ENCODE measurements at places on chromosomes 2 and 18.

DNA sequence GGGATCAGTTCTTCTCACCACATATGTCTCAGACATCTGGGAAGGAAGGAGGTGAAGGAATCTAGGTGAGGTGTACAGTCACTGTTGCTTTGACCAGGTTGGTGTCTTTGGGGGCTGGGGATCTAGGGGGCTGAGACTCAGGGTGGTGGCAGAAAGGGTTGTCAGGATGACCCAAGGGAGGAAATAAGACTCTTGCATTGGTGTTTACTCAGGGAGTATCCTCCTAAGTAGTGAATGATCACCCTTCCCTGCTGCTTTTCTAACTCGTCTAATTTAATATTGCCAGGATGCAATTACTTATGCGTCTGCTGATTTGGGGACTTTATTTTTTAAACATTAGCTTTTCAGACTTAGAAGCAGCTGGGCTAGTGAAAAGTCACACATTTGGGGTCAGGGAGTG is 127.8 kb upstream of the SIX3 start:
- no peak for DNase-seq

DNA sequence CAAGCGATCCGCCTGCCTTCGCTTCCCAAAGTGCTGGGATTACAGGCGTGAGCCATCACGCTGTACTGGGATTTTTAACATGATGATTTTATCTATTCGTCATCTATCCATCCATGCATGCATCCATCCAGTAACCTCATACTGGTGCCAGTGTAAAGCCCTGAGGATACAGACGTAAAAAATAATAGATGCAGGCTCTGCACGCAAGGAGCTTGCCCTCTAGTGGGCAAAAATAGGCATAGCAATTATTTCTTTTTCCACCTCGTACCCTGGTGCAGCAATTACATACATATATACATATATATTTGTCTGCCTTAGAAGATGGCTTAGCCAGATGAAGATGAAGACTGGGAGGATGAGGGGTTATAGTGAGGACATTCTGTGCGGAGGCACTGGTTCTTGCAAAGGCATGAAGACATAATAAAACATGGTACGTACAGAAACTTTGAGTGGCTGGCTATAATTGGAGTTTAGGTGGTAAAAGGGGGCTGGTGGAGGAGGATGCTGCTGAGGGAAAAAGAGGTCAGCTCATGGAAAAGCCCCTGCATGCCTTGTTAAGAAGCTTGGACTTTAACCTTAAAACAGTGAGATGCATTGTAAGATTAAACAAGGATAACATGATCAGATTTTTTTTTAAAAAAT is 19.6 kb upstream of the RPIA start:
- DNase-seq = no peak

DNA sequence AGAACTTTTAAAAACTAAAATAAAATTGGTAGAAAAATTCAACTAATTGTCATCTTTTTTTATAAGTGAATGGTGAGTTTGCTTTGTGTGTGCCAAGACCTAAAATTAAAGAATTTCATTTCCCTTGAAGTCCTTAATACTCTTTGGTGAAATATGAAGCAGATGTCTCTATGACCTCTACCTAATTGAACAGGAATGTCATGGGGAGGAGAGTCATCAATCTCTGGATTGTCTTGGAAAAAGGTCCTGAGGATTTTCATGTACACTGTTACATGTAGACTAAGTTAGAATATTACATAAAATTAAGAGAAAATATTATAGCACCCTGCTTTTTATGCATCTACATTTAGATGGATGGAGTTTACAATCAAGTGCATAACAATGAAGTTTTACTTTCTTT is 177.9 kb upstream of the LRP1B start:
- no peak for DNase-seq

DNA sequence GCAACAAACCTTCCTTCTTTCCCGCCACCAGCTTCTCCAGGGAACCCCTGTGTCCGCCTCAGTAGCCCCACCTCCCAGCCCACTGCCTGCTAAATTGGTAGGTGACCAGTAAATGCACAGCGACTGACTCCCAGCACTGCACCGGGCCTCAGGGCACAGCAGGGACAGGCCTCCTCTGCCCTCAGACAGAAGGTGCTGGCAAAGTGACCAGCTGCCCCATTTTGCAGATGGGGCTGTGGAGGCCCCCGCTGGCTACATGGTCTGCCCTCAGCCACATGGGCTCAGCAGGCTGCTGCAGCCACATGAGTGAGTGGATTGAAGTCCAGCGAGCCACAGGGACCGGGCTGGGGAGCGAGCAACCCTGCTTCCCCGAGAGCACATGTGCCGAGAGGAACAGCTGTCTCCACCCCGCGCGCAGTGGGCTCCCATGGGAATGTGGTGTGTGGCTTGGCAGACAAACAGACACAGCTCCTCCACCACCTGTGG is 7.8 kb upstream of the NPPC start:
- no peak for DNase-seq

DNA sequence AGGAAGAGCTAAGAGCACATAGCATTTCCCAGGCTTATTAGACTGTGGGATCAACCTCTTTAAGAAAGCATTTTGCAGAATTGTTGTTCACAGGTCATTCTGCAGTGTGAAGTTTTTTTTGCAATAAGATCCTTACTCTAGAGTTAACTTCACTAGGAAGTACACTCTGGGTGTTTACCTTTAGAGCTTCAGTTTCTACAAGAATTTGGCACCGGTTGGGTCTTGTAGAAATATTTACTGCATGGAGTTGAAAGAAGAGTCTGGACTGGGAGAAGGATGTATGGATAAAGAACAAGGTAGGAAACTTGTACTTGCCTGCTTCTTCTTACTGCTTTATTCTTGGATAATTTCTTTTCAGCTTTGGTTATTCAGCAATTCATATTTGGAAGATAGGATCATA is 944.9 kb upstream of the GYPC start:
- DNase-seq = no peak

DNA sequence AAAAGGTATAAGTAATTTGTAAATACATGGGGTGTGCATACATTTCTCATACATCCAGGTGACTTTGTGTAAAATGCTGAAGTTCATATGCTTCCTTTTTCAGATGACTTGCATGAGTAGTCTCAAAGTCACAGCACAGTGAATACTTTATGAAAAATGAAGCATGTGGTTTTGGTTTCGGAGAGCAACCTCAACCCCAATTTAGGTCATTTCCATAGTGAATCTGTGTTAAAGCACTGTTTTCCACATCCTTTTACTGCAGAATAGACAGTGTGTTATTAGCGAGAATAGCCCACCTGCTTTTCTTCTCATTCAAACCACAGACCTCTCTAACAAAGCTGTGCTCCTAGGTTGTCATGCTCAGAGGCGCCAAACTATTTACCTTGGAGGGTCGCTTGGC is 204.4 kb upstream of the RASGRP3 start:
- no peak for DNase-seq

DNA sequence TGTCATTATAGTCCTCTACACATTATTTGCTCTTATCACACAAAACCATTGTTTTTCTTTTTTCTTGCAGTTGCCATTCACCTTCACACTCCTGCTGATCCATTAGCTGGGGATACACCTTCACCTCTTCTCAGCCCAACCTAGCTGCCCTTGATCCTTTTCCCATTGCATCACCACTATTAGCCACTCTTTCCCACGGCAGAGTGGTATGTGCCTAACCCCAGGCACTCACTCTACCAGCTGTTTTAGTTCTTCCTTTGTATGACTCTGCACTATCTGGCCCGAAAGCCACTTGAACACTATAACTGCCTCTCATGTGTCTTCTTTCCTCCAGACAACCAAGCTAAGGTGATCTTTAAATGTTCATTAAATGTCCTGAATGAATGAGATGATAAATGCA is 145.4 kb upstream of the PIK3C3 start:
- no peak for DNase-seq

GRCh38 chr2:71223767-71224333 is 3.1 kb downstream of the PAIP2B start:
- DNase-seq = no peak

GRCh38 chr2:71449343-71449742 is 4.0 kb upstream of the DYSF start:
- no peak for DNase-seq

- no peak for DNase-seq
Observed at GRCh38 chr18:79871026-79871390, 73.3 kb downstream of the KCNG2 start.

GRCh38 chr2:56812432-56812831 is 628.6 kb downstream of the CCDC85A start:
- DNase-seq = no peak

DNA sequence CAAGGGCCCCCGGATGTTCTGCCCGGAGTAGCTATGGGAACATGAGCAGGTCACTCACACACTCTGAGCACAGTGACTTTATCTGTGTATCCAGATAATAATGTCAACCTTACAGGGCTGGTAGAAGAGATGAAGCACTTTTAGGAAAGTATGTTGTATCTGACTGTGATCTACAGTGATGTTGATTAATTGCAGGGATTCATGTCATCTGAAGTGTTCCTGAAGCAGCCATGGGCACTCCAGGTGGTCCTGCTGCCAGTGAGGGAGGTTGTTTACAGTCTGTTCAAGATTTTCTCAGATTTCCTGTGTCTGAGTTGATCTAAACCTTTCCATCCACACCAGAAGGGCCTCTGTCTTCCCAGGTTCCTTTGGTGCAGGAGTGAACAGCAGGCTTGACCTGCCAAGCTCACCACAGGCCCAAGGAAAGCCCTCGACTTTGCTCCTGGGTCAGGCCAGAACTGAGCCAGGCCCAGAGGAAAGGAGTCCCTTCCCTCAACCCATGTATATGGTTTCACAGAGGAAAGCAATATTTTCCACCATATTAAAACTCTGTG is 28.0 kb downstream of the KIAA2012 start:
- DNase-seq = no peak

GRCh38 chr2:187964746-187965145 is 326.9 kb upstream of the GULP1 start:
- DNase-seq = no peak

GRCh38 chr2:207835805-207836204 is 66.1 kb upstream of the FZD5 start:
- DNase-seq = no peak

- DNase-seq = no peak
Observed at GRCh38 chr2:17520761-17521160, 2.5 kb upstream of the RAD51AP2 start.

DNA sequence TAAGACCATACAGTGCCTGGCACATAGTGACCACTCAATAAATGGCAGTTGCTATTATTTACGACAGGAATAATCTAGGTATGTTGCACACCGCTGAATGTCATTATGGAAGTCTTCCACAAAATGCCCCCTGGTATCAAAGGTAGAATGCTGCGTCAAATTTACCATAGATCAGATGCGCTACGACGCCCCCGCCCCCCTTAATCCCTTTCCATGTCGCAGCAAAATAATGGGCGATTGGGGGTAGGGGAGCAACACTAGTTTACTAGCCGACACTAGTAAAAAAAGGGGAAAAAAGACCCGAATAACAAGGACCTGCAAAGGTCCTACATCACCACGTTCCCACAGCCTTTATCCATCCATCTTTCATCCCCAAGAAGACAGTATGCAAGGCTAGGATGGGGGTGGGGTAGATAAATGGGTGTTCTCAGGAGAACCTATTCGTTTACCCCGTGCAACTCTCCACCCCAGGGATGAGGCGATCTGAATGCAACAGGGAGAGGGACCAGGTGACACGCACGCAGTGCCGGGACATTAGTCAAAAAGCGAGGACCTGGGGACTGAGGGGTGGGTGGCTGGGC is 455 bp downstream of the PREPL start:
- peak; percentile 11 for DNase-seq
